Smooth muscle cell of bladder (primary cell): ENCODE measurements at places on chromosomes 4 and X. TPM values are rescaled to one million over a fixed set of nuclear protein-coding genes. Genes with fewer than 3 reads are reported as not detected.

Gene SPP1
- 0.43 and 1.3 TPM in 2 replicates for total RNA-seq

Gene ASB12
- not detected in 2 replicates for total RNA-seq

Gene TXK
- not detected in 2 replicates for total RNA-seq

Gene TMEM187
- total RNA-seq, result 6.4 and 8.2 TPM in 2 replicates

Gene FREM3
- total RNA-seq, result under 0.01 TPM in 1 of 2 replicates, not detected in the other
